ENCODE measurements at places on chromosomes 11 and 22. TPM values are rescaled to one million over a fixed set of nuclear protein-coding genes. Genes with fewer than 3 reads are reported as not detected.
A peak's percentile ranks its signal among the peaks of the same experiment; 100 is the strongest.

DNA sequence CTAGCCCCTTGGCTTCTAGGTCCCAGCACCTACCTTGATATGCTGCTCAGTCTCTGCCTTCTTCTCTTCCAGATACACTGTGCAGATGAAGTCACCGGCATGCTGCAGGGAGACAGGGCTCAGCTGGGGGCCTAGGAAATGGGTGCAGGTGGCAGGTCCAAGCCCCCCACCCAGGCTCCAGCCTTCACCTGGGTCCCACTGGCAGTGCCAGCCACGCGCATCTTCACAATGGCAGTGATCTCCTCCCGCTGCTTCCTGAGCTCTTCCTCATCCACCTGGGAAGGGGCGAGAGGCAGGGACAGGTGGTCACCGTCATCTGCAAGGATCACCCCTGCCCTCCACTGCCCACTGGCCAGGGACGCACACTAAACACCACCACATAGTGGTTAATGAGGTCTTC lies 21.1 kb upstream of the PDE2A start:
- no peak for DNase-seq

DNA sequence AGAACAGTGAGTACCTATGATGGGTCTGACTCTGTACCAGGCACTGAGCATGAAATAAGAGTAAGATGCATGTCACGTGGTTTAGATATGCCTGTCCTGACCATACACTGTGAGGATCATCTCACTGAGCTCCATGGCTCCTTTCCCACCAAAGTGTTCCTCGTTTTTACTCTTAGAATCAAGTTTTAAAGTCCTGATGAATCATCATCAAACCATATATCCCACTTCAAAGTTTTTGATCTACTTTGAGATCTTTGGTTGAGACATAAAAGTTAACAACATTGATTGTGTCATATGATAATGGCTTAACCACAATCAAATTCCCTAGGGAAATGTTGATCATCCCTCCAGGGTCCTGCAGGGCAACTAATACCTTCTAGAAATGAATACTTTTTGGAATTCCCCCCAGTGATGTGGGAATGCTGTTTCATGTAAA lies 12.8 kb downstream of the ETS1 start:
- no peak for DNase-seq

GRCh38 chr11:44749189-44749588 lies 22.4 kb downstream of the TSPAN18 start:
- DNase-seq, result no peak

- no peak for DNase-seq
Measured at GRCh38 chr11:96200243-96200642, 142.8 kb downstream of the MAML2 start.

Gene OR51D1
- not detected for total RNA-seq

DNA sequence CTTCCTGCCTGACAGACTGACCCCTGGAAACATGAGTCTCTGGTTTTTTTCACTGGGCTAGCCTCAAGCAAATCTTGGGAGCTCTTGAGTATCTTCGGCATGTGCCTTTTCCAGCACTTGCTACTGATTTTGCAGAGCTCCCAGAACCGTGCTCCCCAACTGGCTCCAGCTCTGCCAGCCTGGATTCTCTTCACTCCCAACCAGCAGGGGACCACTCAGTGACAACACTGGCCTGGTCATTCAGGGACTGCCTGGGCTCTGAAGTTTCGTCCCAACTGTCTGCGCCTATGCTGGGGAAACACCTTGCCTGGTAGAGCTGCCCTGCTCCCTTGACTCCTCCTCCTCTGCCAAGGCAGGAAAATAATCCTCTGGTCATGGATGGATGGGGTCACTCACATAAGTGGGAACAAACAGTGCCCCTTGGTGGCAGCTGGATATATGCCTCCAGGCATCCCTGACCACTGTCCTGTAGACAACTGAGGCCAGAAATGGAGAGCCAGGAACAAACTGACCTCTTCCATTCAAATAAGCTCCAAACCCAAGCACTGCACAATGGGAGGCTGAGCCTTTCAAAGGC lies 30.2 kb downstream of the POLDIP3 start:
- no peak for DNase-seq

- DNase-seq, result peak; percentile 24
Measured at GRCh38 chr11:6505577-6506240, 8.6 kb downstream of the DNHD1 start.

GRCh38 chr11:15278128-15278527 lies 163.4 kb downstream of the INSC start:
- DNase-seq, result no peak

Gene MRPL21
- total RNA-seq, result 79.7 TPM

DNA sequence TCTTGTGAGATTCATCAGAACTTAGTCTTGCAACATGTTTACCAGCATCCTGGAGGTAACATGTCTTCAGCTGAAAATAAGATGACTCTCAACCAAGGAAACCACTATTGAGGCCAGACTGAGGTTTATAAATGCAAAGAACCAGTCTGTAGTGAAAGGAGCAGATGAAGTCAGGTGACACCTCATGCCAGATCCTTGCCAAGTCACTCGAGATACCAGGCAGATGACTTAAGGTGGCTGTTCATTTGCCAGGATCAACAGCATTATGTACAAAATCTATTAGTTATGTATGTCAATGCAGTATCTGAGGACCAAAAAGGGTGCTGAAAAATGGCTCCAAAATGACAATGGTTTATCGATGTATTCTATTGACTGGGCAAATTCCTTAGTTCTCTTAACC lies 100.0 kb upstream of the SOX6 start:
- DNase-seq, result no peak

DNA sequence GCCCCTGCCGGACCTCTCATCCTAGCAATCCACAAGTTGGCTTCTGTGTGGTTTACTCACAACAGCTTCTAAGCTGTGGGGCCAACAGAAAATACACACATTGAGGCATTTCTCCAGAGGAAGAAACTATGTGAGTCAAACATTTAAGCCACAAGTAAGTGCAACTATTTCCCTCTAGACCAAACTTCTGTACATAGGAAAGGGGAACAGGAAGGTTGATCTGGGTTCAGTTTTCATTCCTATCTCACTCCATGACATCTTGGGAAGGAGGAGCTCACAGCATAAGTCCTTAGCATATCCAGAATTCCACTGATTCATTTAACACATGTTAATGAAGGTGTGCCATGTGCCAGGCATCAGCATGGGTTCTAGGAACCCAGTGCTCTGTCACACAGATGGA lies 72.8 kb upstream of the PICALM start:
- no peak for DNase-seq

Gene MMP10
- total RNA-seq, result not detected

GRCh38 chr11:6202041-6202440 lies 3.0 kb downstream of the OR52W1 start:
- no peak for DNase-seq

Gene KRTAP5-5
- total RNA-seq, result not detected

Gene CRACR2B
- total RNA-seq, result 35.3 TPM

DNA sequence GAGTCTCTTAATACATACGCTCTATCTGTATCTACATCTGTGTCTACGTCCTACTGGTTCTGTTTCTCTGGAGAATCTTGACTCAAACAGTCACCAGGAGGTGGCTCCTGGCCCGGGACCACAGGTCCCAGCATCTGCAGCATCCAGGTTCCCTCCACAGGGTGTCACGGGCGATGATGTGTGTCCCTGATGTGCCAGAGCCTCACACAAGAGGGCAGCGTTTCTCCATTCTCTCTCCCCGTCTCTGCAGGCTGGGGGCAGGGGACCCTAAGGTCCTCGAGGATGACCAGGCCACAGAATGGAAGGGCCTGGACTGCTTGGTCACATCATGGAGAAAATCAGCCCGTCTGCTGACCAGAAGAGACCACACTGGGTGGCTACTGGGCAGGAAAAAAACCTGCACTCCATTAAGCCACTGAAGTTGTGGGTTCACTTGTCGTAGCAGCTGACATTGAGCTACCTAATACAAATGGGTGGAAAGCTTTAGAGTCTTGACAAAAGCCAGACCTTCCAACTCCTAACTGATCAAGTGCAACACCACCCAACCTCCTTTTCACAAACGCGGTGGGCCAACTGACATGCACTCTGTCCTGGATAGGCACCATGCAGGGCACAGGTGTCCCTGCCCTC lies 392.5 kb downstream of the CTTN start:
- DNase-seq, result no peak

GRCh38 chr11:121282886-121283502 lies 9.6 kb upstream of the SC5D start:
- no peak for DNase-seq

Gene PDGFB
- 12.1 TPM for total RNA-seq

DNA sequence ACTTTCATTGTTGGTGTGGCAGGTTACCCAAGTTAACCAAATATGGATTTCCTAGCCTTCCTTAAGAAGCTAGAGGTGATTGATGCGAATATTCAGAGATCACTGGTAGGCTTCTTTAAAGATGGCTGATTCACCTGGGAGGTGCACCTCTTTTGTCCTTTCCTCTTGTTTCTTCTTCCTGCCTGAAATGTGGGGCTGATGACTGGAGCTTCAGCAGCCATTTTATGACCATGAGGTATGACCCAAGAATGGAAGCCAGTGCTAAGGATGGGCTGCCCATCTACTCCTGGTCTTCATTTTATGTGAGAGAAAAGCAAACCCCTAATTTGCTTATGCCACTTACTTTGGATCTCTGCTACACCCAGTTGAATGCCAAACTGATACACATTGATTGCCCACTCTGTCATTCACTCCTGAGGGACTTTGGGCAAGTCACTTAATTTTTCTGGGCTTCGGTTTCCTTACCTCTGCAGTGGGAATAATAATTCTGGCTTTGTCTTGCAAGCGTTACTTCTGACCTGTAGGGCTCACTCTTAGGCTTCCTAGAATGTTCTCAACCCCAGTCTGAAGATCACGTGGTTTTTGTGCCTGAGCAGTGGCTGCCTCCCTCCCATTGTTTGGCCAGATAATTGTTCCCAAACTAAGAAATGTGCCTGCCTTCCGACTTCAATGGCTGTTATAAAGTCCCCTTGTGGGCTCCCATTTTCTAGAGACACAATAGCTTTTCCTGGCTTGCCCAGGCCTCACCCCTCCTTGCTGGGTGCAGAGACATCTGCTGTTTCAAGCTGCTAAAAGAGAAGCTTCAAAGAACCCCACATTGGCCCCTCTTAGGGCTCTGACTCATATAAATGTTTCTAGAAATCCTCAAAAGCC lies 243.1 kb downstream of the ST3GAL4 start:
- no peak for DNase-seq

Gene OR8A1
- total RNA-seq, result not detected

Gene CABP7
- not detected for total RNA-seq

- DNase-seq, result no peak
Measured at GRCh38 chr22:32518848-32519247, 44.2 kb downstream of the FBXO7 start.

DNA sequence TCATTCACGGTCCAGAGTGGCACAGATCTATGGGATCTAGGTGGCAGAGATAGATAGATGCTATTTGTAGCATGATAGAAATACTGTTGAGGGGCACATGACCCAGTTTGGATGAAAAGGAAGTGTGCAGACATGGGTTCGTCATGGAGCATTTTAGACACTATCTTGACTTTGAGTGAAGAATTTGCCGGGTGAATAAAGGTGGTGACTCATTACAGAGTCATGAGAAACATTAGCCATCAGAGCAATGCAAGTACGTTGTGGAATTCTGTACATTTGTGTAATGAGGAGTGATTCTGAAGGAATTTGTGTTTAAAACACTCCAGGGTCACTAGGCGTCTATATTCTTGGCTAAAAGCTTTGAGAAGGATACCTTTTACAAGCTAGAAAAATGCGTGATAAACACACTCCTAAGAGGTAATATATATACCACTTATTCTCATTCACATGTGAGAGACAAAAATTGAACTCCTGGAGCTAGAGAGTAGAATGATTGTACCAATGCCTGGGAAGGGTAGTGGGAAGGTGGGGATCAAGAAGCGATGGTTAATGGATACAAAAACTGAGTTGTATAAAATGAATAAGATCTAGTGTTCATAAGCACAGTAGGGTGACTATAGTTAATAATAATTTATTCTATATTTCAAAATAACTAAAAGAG lies 593.7 kb upstream of the LUZP2 start:
- peak; percentile 12 for DNase-seq

Gene CCDC87
- 0.91 TPM for total RNA-seq

Gene CDPF1
- total RNA-seq, result 11.0 TPM

Data from Calu3 (cell line).